Chondrocyte (in vitro differentiated cells): ENCODE measurements at places on chromosomes 2 and 18.
A peak's percentile ranks its signal among the peaks of the same experiment; 100 is the strongest.

GRCh38 chr2:72919414-72920317, 2.3 kb downstream of the EMX1 start:
- no peak overlapping the region for H3K4me3 ChIP-seq
- H3K4me1 ChIP-seq, result peaks cover 22% of the 10 kb centered on the region
- H3K36me3 ChIP-seq, result no peaks in the 10 kb centered on the region
- no peak overlapping the region for H3K27ac ChIP-seq
- peak; percentile 72 for DNase-seq

DNA sequence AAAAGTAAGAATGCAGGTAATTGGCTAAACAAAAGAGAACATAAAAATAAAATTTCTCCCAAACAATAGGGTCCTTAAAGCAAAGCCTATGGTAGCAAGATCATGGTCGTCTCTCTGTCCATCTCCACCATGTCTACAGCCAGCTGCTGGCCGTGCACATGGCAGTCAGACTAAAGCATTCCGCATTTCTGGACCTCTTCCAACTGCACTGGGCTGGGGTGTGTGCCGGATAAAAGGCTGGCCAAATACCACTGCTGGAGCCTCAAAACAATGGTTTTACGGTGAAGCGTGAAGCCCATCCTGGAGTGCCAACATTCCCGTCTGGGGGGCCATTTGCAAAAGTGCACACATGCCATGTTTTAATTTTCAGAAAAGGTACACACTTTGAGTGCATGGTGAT, 74.8 kb upstream of the PIEZO2 start:
- no peaks in the 10 kb centered on the region for H3K36me3 ChIP-seq
- H3K27ac ChIP-seq, result no peak overlapping the region
- no peaks in the 10 kb centered on the region for H3K4me1 ChIP-seq
- no peak for DNase-seq
- H3K4me3 ChIP-seq, result no peak overlapping the region

- H3K4me1 ChIP-seq, result no peaks in the 10 kb centered on the region
- peaks cover 13% of the 10 kb centered on the region for H3K27me3 ChIP-seq
- no peak for DNase-seq
- no peak overlapping the region for H3K4me3 ChIP-seq
Measured at GRCh38 chr2:21353879-21354679, 230.3 kb downstream of the TDRD15 start.

DNA sequence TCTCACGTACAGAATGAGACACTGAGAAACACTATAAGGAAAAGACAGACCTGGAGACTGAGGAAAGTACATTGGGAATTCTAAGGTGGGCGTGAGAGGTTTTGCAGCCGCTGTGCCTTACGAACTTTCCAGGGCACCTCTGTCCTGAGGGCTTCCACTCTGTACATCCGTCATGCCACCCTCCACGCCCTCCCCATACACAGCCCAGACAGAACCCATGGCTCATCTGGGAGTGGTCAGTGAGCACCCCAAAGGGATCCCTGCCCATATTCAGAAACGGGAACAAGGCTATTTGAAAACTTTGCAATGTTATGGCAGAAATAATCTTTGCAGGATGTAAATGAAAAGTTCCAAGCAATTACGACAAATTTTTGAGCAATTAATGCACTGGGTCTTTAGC, 95.4 kb upstream of the ZNF532 start:
- no peaks in the 10 kb centered on the region for H3K36me3 ChIP-seq
- peaks cover 19% of the 10 kb centered on the region for H3K27me3 ChIP-seq
- H3K4me1 ChIP-seq, result peaks cover 9% of the 10 kb centered on the region
- DNase-seq, result peak; percentile 39
- no peak overlapping the region for H3K27ac ChIP-seq
- H3K4me3 ChIP-seq, result no peak overlapping the region

GRCh38 chr2:167509586-167509985, 621.3 kb downstream of the XIRP2 start:
- H3K4me3 ChIP-seq, result no peak overlapping the region
- peaks cover 6% of the 10 kb centered on the region for H3K4me1 ChIP-seq
- no peaks in the 10 kb centered on the region for H3K27me3 ChIP-seq
- DNase-seq, result no peak
- H3K36me3 ChIP-seq, result no peaks in the 10 kb centered on the region
- no peak overlapping the region for H3K27ac ChIP-seq

- H3K4me1 ChIP-seq, result peaks cover 2% of the 10 kb centered on the region
- no peak overlapping the region for H3K4me3 ChIP-seq
- DNase-seq, result no peak
- peaks cover 43% of the 10 kb centered on the region for H3K27me3 ChIP-seq
- no peak overlapping the region for H3K27ac ChIP-seq
Measured at GRCh38 chr2:39902103-39902502, 123.0 kb upstream of the THUMPD2 start.

GRCh38 chr2:85756822-85757435, 3.1 kb downstream of the ATOH8 start:
- H3K4me1 ChIP-seq, result peaks cover 25% of the 10 kb centered on the region
- H3K4me3 ChIP-seq, result no peak overlapping the region
- H3K27ac ChIP-seq, result no peak overlapping the region
- peaks cover 21% of the 10 kb centered on the region for H3K27me3 ChIP-seq

DNA sequence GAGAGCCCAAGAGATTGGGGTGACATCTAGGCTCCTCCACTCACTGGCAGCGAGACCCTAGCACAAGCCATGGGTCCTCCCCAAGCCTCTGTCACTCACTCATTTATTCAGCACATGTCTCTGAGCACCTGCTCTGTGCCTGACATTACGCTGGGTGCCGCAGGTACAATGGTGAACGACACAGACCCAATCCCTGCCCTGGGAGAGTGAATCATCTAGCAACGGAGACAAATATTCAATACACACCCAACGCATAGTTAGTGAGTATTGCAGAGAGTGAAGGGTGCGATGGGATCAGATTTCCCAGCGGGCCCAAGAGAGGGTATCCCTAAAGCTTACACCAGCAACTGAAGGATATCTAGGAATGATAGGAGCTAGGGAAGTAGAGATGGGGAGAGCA, 45.5 kb downstream of the ZFP36L2 start:
- no peak overlapping the region for H3K27ac ChIP-seq
- no peaks in the 10 kb centered on the region for H3K27me3 ChIP-seq
- H3K36me3 ChIP-seq, result no peaks in the 10 kb centered on the region
- peaks cover 15% of the 10 kb centered on the region for H3K4me1 ChIP-seq
- no peak overlapping the region for H3K4me3 ChIP-seq

DNA sequence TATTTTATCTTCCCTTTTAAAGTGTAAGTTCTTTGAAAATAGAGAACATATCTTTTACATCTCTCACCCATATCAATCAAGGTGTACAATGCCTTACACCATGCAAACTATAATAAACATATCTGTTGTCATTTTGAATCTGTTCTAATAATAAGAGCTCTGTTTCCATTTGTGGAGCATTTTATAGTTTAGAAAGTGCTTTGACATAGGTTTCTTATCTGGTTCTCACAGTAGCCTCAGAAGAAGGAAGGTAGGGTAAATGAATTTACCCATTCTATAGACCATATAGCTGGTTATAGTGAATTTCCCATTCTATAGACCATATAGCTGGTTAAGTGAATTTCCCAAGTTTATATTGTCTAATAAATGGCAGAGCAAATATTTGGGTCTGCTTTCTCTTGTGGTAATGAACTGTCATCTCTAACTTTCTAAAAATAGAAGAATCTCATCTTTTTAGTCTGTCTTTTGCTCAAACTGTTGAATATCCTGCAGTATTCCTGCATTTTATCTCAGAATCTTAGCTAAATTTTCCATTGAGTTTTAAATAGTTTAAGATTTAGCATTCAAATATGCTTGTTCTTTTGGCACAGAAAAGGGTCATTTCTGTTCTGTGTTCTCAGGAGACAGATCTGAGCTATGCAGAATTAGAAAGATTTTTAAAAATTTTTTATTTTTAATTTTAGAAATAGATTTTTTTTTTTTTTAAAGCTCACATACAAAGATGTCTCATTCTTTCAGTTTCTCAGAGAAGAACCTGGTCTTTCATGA, 80.7 kb upstream of the STON1 start:
- H3K4me1 ChIP-seq, result peaks cover 27% of the 10 kb centered on the region
- no peak overlapping the region for H3K4me3 ChIP-seq
- no peaks in the 10 kb centered on the region for H3K27me3 ChIP-seq
- DNase-seq, result no peak

DNA sequence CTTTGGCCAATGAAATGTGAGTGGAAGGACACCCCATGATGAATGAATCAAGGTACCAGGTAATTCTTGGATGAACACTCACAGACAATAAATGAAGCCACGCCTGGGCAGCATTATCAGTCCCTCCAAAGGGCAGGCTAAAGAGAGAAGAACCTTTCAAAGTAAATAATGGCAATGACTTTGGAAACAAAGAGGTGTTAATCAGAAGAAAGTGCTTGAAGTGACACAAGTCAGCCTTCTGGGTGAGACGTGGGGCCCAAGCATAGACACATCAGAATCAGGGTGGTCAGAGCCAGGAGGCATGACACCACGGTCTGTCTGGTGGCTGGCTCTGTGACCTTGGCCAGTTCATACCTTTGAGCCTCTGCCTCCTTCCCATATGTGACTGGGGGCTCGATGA, 103.3 kb downstream of the POLR1A start:
- H3K36me3 ChIP-seq, result peaks cover 11% of the 10 kb centered on the region
- H3K4me3 ChIP-seq, result no peak overlapping the region
- peaks cover 44% of the 10 kb centered on the region for H3K4me1 ChIP-seq
- peak; percentile 36 for DNase-seq
- no peak overlapping the region for H3K27ac ChIP-seq
- no peaks in the 10 kb centered on the region for H3K27me3 ChIP-seq

DNA sequence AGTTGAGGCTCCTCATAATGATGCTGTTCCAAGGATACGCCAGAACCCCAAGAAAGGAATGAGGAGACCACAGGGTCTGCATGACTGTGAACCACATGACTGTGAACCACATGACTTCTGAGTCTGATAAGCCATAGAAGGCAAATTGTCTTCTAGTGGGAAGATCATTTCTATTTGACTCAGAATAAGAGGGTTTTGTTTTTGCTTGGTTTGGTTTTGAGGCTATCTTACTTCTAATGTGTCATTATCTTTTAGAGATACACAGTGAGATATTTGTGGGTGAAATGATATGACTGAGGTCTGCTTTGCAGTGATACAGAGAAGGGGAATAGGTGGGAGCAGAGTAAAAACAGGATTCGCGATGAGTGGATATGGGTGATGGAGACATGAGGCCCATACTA, 28.9 kb upstream of the BCL2L11 start:
- H3K27me3 ChIP-seq, result peaks cover 29% of the 10 kb centered on the region
- no peaks in the 10 kb centered on the region for H3K36me3 ChIP-seq
- H3K4me1 ChIP-seq, result no peaks in the 10 kb centered on the region
- H3K4me3 ChIP-seq, result no peak overlapping the region
- DNase-seq, result no peak

GRCh38 chr2:9150906-9151305, 55.7 kb upstream of the ASAP2 start:
- no peaks in the 10 kb centered on the region for H3K36me3 ChIP-seq
- DNase-seq, result no peak
- no peak overlapping the region for H3K27ac ChIP-seq
- H3K27me3 ChIP-seq, result no peaks in the 10 kb centered on the region
- H3K4me1 ChIP-seq, result peaks cover 19% of the 10 kb centered on the region

DNA sequence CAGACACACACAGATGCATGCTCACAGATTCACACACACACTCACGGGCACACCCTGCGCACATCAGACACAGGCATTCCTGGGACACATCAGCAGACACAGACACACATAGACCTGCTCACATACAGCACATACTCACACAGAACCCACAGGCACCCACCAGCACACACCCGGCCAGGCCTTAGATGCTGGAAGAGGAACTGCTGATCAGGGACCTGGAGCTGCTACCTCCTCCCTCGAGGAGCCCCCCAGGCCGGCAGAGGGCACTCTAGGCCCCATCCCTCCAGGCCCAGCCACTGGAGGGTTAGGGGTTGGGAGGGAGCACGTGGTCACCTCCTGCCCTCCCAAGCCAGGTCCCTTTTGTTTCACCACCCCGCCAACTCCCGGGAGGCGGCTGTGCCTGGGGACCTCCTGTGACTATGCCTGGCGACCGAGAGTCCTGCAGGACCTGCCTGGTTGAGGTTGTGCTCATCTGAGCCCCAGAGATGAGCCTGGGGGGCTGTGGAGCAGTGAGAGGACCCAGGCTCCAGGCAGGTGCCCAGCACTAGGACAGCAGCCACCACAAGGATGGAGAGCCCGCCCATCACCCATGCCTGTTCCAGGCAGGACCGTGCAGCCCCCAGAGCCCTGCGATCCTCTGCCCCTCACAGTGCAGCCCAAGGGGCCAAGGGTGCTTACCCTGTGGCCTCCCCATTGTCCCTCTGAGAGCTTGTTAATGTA, 21.0 kb upstream of the PTMA start:
- H3K4me3 ChIP-seq, result no peak overlapping the region
- H3K27ac ChIP-seq, result no peak overlapping the region
- H3K36me3 ChIP-seq, result no peaks in the 10 kb centered on the region
- no peak for DNase-seq

GRCh38 chr2:144501118-144501517, 18.8 kb downstream of the ZEB2 start:
- DNase-seq, result no peak
- H3K27ac ChIP-seq, result no peak overlapping the region
- H3K4me1 ChIP-seq, result peaks cover 60% of the 10 kb centered on the region
- H3K4me3 ChIP-seq, result no peak overlapping the region
- H3K27me3 ChIP-seq, result no peaks in the 10 kb centered on the region

DNA sequence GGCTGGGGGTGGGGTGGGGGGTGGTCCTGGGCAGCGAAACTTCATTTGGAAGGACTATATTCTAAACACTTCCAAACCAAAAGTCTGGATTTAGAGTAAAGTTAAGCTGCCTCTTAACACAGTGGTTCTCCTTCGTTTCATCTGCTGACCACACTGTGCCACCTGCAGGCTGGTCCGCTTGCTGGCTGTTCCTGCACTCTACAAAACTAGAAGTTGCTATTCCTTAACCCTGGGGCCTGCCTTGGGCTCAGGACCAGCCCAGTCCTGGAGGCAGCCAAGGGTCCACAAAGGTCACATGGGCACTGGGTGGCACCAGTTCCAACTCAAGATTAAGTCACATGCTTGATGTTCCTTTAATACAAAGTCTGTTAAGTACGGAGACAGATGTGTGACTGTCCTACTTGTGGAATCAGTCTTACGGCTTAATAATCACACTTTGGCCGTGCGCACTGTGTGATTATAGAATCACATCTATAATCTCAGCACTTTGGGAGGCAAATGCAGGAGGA, 195.4 kb downstream of the FAM210A start:
- H3K27ac ChIP-seq, result peak overlapping the region; percentile 32
- no peak overlapping the region for H3K4me3 ChIP-seq
- no peak for DNase-seq

GRCh38 chr2:218073185-218073584, 4.1 kb downstream of the RUFY4 start:
- peaks cover 3% of the 10 kb centered on the region for H3K4me1 ChIP-seq
- DNase-seq, result no peak
- no peaks in the 10 kb centered on the region for H3K36me3 ChIP-seq
- no peak overlapping the region for H3K4me3 ChIP-seq
- H3K27me3 ChIP-seq, result peaks cover 1% of the 10 kb centered on the region

- no peak overlapping the region for H3K4me3 ChIP-seq
- DNase-seq, result no peak
- H3K27me3 ChIP-seq, result no peaks in the 10 kb centered on the region
- H3K27ac ChIP-seq, result no peak overlapping the region
- H3K4me1 ChIP-seq, result no peaks in the 10 kb centered on the region
Measured at GRCh38 chr2:234189230-234189629, 138.7 kb downstream of the SPP2 start.

GRCh38 chr2:235045336-235045972, 93.6 kb downstream of the SH3BP4 start:
- H3K36me3 ChIP-seq, result peaks cover 46% of the 10 kb centered on the region
- no peak overlapping the region for H3K4me3 ChIP-seq
- peaks cover 13% of the 10 kb centered on the region for H3K4me1 ChIP-seq
- no peak for DNase-seq

GRCh38 chr2:170585067-170585466, 130.1 kb upstream of the SP5 start:
- DNase-seq, result no peak
- no peaks in the 10 kb centered on the region for H3K36me3 ChIP-seq
- no peaks in the 10 kb centered on the region for H3K4me1 ChIP-seq
- H3K4me3 ChIP-seq, result no peak overlapping the region
- peaks cover 5% of the 10 kb centered on the region for H3K27me3 ChIP-seq
